ENCODE measurements at places on chromosomes 2 and 18.

GRCh38 chr2:239303711-239304532 is 96.9 kb downstream of the HDAC4 start:
- DNase-seq: no peak

DNA sequence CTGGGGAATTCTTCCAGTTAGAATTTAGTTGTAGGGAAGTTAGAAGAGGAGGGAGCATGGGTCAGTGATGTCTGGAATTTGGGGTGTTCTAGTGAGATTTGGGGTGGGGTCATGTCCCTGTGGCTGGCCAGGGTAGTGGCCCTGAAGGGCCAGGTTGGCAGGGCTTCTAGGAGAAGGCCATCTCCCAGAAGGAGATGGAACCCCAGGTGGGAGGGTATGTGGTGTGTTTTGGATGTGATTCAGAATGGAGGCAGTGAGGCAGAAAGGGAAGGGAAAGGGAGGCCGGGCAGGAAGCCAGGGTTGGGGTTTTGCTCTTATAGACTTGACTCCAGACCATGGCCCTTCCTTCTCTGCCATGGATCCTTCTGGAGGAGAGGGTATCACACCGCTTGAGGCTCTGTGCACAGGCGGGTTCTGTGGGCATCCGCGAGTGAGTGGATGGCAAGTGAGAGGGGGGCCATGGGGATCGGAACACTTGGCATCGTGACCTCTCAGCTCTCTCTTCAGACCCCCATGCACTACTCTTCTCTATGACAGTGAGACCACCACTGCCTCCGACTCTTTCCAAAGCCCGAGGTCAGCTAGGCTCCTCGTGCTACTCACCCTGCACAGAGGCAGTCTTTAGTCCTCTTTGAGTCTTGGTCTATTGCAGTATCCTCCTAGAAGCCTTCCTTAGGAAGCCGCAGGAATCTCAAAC is 7.3 kb downstream of the GREB1 start:
- DNase-seq: no peak

- DNase-seq: no peak
These were observed 48.1 kb upstream of the RAPH1 start for GRCh38 chr2:203583084-203583695.

GRCh38 chr18:9068346-9068745 is 34.2 kb upstream of the NDUFV2 start:
- no peak for DNase-seq

- DNase-seq: no peak
These were observed 317.9 kb upstream of the TANK start for GRCh38 chr2:160842286-160842685.

- no peak for DNase-seq
These were observed 400.4 kb upstream of the LRRTM4 start for GRCh38 chr2:77922567-77922966.

GRCh38 chr2:241563981-241564595 is 5.5 kb downstream of the BOK start:
- DNase-seq: no peak

GRCh38 chr18:40930211-40930882 is 1024.7 kb upstream of the PIK3C3 start:
- no peak for DNase-seq

DNA sequence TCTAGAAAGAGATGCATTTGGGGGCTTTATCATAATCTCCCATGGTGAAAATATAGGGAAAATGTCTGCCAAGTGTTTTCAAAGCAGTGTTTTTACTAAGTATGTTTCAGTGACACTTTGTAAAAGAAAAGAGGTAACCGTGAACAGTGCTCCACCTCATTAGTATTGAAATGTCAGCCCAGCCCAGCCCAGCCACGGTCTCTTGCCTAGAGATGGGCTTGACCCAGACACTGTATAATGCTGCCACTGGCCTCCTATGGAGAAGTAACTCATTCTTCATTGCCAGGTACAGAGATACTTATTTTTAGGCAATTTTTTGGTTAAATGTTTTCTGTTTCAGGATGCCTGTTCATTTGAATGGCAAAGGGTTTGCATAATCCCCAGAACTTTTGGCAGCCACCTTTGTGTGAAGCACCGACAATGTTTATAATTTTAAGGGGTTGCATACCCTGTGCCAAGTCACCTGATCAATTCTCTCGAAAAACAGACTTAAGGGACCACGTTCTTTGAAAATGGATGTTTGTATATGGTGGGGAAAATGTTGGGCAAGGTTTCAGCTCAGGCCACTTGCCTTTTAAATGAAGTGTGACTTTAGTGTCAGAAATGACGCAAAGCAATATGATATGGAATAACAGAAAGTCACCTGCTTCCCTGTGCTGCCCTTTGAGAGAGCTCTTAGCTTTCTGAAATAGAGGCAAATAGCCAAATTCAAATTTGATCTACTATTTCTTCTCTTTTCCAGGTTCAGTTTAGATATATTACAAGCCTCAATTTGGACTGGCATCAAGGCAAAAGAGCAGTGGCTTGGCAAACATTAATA is 314.5 kb upstream of the RGPD4 start:
- DNase-seq: no peak

DNA sequence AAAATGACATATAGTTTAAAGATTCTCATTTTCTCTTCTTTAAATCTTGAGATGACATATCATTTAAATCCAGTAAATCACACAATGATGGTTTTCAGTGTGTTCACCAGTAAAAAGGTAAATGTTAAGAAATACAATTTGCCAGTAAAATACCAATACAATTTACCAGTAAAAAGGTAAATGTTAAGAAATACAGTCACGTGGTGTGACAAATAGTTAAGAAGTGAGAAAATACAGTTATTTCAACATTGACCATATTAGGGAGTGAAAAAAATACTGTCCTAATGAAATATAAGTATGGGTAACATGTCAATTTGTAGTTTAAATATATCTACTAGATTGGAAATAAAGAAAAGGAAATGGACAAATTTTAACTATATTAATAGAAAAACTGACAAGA is 80.5 kb downstream of the DLGAP1 start:
- DNase-seq: no peak

GRCh38 chr2:11930211-11930761 is 183.9 kb downstream of the LPIN1 start:
- DNase-seq: no peak

GRCh38 chr2:85644909-85645308 is 23.1 kb downstream of the SFTPB start:
- no peak for DNase-seq

- DNase-seq: no peak
These were observed 310.0 kb upstream of the UBE2E3 start for GRCh38 chr2:180670302-180671003.

DNA sequence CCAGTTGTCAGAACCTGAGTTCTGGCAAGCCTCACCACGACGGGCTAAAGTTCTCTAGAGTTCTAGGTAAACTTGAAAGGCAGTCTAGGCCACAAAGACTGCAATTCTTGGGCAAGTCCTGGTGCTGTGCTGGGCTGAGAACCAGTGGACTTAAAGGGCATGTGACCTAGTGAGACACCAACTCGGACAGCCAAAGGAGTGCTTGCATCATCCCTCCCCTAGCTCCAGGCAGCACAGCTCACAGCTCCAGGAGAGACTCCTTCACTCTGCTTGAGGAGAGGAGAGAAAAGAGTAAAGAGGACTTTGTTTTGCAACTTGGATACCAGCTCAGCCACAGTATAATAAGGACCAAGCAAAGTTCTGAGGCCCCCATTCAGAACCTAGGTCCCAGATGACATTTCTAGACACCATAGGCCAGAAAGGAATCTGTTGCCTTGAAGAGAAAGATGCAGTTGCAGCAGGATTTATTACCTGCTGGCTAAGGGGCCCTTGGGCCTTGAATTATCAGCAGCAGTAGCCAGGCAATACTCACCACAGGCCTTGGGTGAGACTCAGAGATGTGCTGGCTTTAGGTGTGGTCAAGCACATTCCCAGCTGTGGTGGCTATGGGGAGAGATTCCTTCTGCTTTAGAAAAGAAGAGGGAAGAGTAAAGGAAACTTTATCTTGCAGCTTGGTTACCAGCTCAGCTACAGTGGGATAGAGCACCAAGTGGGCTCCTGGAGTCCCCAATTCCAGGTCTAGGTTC is 51.8 kb downstream of the UPP2 start:
- no peak for DNase-seq

DNA sequence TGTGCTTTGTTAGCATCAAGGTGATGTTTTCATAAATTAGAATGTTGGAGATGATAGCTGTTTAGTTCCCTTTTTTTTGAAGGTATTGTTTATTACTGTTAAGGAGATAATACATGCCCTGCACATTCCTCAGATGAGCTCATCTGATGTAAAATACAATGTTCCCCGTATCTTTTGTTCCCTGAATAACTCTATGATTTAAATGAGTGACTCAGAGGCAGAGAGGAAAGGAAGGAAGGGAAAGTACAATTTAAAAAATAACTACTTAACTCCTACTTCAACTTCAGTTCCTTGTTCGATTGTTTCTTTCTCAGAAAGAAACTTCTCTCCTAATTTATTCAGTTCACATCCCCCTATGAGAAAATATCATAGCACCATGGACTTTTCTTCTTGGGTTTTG is 208.7 kb downstream of the KCNE4 start:
- DNase-seq: no peak

DNA sequence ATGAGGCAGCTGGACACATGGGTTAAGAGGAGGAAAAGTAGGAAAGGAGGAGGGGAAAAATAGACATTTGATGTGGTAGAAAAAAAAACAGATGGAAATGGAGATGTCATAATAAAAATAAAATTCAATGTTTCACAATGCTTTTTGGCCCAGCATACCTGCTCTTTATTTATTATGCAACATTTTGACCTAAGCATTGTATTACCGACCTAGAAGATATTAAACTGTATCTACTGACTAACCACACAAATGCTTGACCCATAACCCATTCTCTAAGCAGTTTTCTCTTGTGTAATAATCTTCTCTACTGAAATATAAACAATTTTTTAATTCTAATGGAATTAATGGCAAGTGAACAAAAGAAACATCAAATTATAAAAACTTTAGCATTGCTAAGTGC is 362.3 kb downstream of the FBXO15 start:
- no peak for DNase-seq
